ENCODE measurements at places on chromosomes 3 and 15.

- peak; percentile 55 for DNase-seq
These were observed 26.7 kb upstream of the TMC3 start for GRCh38 chr15:81400640-81401236.

DNA sequence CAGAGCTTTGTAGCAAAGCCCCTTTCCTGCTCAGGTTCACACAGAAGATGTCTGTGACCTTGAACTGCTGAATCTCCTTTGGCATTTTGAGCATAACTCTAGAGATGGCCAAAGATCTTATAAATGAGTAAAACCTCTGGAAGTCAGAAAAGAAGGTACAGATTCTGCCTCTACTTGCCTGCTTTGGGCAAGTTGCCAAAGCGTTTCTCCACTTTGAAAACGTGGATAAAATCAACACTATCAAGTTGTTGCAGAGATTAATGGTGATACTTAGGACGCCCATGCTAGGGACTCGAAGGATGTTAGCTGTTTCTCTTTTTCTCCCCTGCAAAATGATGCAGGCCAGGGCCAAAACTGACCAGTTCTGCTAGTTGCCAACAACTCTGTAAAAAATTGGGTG, 68.0 kb upstream of the CMTM7 start:
- DNase-seq: no peak

- DNase-seq: no peak
These were observed 49.9 kb upstream of the IL12A start for GRCh38 chr3:159938714-159939113.

GRCh38 chr3:162568706-162569105, 1072.1 kb downstream of the OTOL1 start:
- DNase-seq: no peak

GRCh38 chr3:65419233-65419632, 619.5 kb downstream of the MAGI1 start:
- no peak for DNase-seq

All from CD4-positive, alpha-beta T cell treated with Interleukin-4 for 4 hours (primary cell).